DMS53 (cell line): ENCODE measurements at places on chromosomes 6 and 20.

DNA sequence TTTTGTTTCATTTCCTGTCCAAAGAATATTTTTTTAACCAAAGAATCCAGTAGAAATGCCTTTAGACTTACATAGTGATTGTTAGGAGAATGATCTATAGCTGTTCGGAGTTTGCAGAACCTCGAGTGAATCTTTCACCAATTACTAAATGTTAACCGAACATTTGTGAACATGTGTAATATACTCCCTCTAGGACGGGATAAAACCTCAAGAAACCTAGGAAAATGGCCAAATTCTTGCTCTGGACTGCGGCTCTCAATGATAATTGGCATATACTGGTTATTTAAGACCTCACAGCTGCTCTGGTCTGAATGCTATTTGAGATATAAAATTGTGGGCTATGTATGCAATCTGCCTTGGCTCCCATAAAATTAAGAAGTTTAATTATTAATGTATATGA, 137.1 kb downstream of the PACRG start:
- no peak for DNase-seq

DNA sequence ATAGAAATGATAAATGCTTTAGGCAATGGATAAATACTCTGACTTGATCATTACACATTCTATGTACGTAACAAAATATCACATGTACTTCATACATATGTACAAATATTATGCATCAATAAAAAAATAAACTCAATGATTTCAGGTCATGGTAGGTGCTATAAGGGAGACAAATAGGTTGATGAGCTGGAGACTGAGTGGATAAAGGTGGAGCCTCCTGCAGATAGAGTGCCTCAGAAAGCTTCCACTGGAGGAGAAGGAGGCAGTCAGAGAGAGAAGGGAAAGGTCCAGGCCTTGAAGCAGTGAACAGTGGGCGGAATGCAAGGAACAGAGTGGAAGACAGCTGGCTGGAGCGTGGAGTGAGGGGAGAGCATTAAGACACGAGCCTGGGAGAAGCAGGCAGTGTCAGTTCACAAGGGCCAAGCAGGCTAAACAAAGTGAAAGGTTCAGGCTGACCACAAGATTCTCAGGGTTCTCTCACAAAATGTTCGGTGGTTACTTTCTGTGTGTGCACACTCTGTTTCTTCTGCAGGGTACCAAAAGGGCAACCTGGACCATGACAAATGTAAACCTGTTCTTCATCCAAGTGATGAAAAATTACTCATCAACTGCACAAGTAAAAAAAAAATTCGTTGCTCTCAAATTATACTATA, 55.9 kb upstream of the SEC63 start:
- no peak for DNase-seq

DNA sequence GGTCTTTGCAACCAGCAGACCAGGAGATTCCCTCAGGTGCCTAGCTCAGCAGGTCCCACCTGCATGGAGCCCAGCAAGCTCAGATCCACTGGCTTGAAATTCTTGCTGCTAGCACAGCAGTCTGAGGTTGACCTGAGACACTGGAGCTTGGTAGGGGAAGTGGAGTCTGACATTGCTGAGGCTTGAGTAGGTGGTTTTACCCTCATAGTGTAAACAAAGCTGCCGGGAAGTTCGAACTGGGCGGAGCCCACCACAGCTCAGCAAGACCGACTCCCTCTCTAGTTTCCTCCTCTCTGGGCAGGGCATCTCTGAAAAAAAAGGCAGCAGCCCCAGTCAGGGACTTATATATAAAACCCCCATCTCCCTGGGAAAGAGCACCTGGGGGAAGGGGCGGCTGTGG, 34.3 kb downstream of the PRSS35 start:
- DNase-seq, result no peak

DNA sequence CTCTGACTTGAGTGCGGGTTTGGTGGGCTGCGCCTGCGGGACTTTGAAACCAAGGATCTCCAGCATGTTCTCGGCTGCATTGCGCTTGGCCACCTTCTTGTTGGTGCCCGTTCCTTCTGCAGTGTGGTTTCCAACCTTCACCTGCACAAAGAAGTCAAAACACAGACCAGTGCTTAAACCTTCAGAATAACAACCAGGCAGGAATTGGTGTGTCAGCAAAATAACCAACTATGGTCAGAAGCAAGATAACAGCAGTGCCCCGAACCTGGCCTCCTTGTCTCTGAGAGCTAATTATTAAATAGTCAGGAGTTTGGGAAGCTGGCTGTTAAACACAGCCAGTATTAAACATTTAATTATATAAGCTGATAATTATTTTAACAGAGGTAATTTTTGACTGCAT, 68.1 kb downstream of the STAU1 start:
- no peak for DNase-seq

GRCh38 chr20:6994452-6994851, 227.0 kb downstream of the BMP2 start:
- DNase-seq, result no peak

DNA sequence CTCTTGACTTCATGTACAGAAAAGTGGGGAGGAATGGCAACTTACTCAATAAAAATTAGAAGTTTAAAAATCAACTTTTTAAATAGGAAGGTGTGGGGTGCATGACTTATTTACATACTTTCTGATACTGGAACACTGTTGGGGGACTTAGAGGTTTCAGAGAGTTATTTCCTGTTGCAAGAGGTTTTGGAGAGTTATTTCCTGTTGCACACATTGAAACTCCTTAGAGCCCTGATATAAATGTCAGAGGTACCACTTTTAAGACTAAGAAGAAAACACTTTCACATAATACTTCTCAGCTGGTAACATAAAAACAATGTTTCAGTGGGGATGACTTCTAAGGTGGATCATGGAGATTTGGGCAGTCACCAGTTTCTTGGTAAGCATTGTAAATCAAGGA, 579.9 kb downstream of the MMUT start:
- no peak for DNase-seq

GRCh38 chr20:46955601-46956556, 61.2 kb downstream of the EYA2 start:
- no peak for DNase-seq

GRCh38 chr6:129314575-129314974, 395.4 kb downstream of the ARHGAP18 start:
- no peak for DNase-seq

DNA sequence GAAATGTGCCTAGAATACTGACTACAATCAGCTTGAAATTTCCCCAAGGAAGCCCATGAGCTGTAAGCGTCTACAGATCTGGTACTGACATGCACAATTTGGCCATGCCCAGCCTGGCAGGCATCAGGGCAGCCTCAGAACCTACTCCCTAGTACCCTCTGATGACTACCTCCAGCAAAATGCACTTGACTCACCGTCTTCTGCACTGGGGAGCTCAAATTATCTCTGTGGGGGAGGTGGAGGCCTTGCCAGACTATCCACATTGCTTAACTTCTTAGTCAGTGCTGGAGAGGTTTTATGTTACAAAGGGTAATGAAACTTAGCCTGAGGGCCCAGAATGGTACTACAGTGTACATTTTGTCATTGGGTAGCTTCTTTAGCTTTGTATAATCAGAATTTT, 126.0 kb upstream of the ADGRF1 start:
- peak; percentile 62 for DNase-seq

DNA sequence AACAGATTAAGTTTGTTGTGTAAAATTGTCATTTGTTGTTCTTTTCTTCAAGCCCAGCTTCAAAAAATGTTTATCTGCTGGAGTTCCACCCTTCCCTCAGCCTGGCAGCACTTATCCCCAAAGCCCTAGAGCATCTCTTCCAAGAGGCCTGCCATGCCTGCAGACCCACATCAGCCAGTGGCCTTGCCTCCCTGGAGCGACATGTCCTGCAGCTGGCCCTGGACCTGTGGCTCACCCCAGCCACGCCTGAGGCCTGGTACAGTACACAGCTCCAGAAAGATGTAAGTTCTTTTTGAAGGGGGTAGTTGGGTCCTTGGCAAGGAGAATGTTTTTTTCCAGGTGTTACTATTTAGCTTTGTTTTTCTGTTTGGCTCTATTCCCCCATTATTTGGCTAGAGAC, 124.8 kb downstream of the CD164 start:
- peak; percentile 46 for DNase-seq

GRCh38 chr6:122872311-122872710, 83.3 kb downstream of the SMPDL3A start:
- peak; percentile 61 for DNase-seq
